ENCODE measurements at places on chromosomes 7 and 10.
A peak's percentile ranks its signal among the peaks of the same experiment; 100 is the strongest.

GRCh38 chr10:25047591-25048301, 31.3 kb downstream of the THNSL1 start:
- DNase-seq, result no peak

DNA sequence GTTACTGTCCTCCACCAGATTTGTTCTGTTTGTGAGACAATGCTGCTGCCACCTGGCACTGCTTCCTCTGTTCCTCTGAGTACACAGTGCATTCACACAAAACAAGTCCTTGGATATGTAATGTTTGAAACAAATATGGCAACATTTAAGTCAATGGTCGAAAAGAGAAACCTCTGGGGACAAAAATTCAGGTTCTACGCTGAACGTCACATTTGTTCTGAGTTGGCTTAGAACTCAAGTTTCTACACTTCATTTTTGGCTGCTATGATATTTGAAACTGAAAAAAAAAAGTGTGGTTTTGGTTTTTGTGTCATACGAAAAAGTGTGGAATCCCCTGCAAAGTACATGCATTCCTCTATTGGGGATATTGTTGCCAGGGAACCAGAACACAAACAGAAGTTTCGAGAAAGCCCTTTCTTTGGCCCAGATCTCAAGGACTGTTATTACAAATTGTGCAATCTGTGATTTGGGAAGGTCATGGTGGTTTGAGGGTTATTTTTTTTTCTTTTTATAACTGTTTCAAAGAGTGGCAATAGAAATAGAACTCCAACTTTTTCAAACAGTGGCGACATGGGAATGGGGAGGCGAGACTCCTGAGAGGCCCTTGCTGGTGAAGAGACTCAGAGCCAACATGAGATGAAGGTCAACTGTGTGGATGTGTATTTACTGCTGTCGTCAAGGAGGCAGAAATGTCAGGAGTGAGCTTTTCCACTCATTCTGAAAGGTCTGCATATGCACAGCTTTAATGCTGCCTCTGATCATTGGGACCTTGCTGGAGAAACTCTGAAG, 127.5 kb downstream of the CUBN start:
- peak; percentile 53 for DNase-seq

DNA sequence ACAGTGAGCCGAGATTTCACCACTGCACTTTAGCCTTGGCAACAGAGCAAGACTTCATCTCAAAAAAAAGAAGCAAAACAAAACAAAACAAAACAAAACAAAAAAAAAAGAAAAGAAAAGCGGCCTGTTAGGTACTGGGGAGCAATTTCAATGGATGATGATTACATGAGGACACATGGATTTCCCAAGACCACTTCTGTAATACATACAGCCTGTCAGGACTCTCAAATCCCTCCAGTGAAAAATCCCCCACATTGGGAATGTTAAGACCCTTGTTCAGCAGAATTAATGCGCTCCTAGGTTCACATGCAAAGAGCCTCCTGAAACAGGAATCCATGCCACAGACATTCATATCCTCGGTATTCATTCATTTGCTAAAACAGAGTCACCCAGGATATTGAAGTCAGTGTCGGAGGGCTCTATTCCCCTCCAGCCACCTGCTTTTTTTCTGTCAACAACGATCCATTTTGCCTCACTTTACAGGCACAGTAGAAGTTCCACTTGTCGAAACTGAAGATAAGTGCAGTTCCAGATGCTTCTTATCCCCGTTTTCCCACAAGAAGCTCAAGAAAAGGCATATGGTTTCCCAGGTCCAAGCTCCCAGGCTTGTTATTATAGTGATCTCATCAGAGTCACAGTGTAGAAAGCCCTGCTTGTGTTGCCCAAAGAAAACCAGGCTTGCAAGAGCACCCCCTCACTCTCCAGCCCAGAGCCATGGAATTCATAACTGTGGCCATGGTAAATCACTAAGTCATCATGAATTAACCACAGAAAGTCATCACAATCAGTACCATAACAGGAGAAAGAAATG, 20.2 kb downstream of the SLC16A12 start:
- no peak for DNase-seq

- no peak for DNase-seq
Observed at GRCh38 chr10:47346581-47347302, 1.4 kb upstream of the RBP3 start.

GRCh38 chr10:75195035-75195763, 15.4 kb upstream of the VDAC2 start:
- DNase-seq, result no peak

GRCh38 chr10:35025916-35026315, 64.2 kb downstream of the CUL2 start:
- DNase-seq, result no peak

DNA sequence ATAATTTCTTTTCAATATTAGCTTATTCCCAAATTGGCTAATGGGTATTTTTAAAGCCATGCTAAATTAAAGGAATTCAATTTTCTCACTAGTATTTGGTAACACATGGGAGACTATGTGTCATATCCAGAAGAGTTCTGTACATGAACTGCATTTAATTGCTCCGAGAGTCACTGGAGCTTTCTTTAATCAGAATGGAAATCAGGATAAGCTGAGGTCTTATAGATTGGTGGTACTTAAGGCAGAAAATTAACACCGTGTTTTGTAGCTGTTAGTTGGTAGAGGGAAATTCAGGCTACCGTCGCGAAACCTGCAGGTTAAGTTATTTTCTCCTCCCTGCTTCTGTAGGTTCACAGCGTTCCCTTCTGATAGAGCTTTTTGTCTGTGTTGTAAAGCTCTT, at the start of gene WEE2:
WEE2 (plus strand) TSS at position 3 of the 400 bp plus-strand sequence. CDS start 406 bp downstream, outside the sequence.
- DNase-seq, result no peak

DNA sequence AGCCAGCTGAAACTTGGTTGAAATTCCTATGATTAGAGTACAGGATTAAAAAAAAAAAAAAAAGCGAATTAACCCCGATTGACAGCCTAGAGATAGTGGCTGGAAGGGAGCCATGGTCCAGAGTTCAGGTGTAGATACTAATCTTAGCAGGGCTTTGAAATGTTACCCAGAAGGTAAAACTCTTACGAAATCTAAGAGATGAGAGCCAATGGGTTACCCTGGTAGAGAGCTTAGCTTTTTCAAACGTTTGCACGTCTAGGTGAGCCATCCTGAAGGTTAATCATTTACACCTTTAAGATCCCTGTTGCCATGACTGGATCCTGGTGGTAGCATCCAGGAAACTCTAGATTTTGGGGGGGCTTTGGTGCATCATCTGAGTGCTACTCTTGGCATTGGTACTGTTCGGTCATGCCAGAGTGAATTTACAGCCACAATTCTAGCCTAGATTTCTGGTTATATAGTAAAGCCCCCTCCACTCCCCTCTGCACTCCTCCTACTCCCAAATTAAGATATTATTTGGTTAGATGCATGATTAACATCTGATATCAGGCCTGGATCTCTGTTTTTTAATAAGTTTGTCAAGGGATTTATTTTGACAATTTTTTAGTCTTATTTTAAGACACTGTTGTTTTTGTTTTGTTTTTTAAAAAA, 1.2 kb downstream of the AGFG2 start:
- no peak for DNase-seq

DNA sequence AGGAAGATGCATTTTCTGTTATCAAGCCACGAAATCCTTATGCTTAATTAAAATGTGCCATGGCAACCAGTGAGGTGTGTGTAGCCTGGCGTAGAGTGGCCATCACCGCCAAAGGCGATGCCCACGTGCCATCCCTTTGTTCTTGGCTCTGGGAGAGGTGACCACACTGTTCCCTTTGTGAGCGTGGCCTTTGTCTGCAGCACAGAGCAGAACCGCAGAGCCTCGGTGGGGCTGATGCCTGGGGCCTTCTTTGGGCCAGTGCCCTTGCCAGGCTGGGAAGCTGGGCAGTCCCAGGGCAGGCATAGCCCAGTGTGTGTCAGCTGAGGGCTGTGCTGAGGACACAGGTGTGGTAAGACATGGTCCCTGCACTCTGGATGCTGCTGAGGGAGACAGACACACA, 48.3 kb downstream of the BUB3 start:
- no peak for DNase-seq

GRCh38 chr10:25017154-25017590, 760 bp downstream of the THNSL1 start:
- DNase-seq, result no peak

GRCh38 chr7:48528646-48529045, 357.4 kb downstream of the ABCA13 start:
- DNase-seq, result no peak
